GM12891 (cell line): ENCODE measurements at places on chromosomes 3 and 15.
A peak's percentile ranks its signal among the peaks of the same experiment; 100 is the strongest.

GRCh38 chr3:60578936-60579335 is 672.3 kb downstream of the FHIT start:
- DNase-seq = no peak

DNA sequence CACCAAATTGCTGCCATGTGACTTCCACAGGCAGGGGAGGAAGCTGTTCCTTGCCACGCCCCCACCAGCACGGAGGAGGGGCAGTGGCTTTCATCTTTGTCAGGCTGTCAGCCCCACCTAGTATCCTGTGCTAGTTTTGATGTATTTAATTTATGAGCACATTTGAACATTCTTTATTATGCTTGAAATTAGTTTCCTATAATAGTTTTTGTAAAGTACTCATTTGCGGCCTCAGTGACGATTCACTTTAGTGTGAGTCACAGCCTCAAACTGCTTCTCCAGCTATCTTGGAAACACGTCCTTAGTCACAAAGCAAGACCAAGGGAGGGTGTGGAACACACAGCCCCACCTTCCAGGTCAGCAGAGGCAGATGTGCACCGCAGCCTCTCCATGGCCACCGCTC is 239.9 kb upstream of the ATP10A start:
- DNase-seq = no peak

- no peak for DNase-seq
These were observed 13.6 kb downstream of the ZBTB47 start for GRCh38 chr3:42667096-42667522.

- no peak for DNase-seq
These were observed 6.9 kb downstream of the INAFM2 start for GRCh38 chr15:40330368-40330836.

- no peak for DNase-seq
These were observed 165.8 kb upstream of the SLC2A2 start for GRCh38 chr3:171192176-171192854.

GRCh38 chr15:57387564-57388076 is 11.3 kb downstream of the CGNL1 start:
- DNase-seq = no peak

- no peak for DNase-seq
These were observed 10.7 kb upstream of the KLHL25 start for GRCh38 chr15:85805420-85805819.

GRCh38 chr15:26970712-26971210 is at the start of gene GABRG3:
GABRG3 (plus strand) TSS chr15:26971181.
- DNase-seq = no peak

DNA sequence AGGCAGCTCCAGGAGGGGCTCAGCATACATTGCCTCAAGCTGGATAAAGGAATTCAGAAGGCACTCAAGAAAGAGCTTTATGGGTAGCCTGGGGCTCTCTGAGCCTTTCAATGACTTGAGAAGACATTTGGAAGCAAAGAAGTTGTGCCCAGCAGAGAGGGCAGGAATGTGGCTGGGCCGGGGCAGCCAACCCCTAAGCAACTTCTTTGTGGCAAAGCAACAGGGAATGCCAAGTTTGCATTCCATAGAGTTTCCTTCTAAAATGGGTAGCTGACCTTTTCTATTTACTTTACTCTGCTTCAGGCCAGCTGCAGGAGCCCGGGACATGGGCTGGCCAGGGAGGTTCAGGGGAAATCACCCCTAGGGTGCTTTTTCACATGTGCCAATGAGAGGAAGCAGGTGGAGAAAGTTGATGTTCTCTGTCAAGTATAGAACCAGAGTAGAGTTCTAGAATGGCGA is 45.6 kb downstream of the CCDC12 start:
- no peak for DNase-seq

DNA sequence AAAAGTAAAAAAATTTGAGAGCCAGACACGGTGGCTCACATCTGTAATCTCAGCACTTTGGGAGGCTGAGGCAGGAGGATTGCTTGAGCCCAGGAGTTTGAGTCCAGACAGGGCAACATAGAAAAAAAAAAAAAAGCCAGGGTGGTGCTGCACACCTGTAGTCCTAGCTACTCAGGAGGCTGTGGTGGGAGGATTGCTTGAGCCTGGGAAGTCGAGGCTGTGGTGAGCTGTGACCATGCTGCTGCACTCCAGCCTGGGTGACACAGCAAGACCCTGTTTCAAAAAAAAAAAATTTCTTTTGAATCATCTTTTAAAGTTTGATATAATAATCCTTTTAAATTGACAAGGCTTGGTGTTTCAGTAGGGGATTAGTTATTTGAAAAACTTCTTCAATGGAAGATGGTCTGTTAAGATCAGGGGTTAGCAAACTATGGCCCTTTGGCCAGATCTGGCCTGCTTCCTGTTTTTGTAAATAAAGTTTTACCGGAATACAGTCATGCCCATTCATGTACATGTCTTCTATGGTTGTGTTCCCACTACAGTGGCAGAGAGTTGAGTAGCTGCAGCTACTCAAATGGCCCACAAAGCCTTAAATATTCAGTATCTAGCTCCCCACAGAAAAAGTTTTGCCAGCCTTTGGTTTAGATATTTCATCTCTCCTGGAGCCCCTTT is 28.9 kb downstream of the CDAN1 start:
- no peak for DNase-seq

DNA sequence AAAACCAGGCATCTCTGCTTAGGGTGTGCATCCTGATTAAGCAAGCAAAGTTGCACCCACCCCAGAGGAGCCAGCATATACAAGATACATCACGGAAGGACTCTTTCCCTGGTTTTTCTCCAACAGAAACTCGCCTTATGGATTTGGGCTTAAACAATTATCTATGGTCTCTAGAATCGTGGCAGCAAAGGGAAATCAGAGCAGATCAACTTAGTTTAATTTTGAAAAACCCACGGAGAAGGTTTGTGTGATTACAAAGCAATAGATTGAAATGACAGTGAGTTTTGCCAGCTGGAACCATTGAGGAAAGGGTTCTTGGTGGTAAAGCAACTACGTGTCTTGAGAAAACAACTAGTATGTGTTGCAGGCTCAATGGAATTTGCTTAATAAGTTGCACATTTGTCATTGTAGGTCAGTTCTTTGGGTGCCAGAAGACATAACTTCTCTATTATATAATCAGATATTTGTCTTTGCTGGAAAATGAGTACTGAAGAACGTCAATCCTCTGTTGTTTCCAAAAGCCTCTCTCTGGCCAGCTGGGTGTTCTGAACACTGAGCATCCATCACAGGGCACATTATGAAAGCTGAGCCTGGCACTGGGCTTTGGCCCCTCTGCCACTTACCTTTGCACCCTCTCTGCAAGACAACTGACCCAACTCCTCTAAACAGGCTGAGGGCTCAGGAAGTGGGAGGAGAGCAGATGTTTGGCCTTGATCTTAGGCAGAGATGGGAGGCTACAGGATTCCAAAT is 75.7 kb upstream of the FBN1 start:
- no peak for DNase-seq

DNA sequence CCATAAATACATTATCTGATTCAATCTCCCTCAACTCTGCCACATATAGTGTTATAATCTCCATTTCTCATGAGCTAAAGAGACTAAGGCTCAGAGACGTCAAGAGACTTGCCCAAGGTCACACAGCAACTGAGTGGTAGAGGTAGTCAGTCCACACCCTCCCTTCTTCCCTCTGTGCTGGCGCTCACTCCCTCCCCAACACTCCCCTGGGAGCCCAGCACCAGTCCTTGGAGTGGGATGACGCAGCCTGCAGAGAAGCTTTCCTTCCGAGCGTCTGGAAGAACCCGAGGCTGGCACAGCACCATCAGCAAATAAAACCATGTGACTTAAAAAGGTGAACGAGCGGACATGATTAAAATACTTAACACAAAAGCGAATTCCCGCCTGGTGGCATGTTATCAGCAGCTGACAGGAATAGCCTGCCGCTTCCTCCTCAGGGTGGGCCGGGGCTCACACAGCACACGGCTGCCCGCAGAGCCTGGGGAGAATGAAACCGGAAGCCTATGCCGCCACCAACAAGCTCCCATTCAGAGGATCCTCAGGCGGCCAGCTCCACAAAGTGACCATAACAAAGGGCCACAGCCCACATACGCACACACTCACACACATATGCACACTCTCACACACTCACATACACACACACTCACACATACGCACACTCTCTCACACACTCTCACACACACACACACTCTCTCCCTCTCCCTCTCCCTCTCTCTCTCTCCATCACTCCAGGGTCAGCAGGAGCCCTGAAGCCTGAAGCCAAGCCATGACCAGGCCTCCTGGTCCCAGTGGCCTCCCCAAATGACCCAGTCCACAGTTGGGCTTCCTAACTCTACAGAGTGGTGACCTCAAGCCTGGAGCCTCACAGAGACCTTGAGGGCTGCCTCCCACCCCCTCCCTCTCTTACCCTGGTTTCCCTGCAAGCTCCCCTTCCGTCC is 120.5 kb downstream of the XXYLT1 start:
- no peak for DNase-seq

DNA sequence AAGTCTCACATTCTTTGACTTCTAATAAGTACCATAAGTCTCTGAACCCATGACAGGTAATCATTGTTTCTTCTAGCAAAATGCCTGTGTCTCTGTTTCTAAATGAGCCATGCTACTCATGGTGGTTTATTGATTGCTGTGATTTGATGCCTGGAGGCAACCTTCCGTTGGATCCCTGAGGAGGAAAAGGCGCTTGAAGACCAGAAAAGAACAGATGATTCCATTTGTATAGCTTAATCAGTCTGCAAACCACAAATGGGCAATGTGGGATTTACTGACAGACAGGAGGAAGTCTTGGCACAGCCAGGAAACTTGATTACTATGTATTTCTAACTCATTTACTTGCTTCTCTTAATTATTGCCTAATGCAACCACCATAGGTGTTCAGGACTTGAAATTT is 103.1 kb upstream of the MRPL3 start:
- no peak for DNase-seq

DNA sequence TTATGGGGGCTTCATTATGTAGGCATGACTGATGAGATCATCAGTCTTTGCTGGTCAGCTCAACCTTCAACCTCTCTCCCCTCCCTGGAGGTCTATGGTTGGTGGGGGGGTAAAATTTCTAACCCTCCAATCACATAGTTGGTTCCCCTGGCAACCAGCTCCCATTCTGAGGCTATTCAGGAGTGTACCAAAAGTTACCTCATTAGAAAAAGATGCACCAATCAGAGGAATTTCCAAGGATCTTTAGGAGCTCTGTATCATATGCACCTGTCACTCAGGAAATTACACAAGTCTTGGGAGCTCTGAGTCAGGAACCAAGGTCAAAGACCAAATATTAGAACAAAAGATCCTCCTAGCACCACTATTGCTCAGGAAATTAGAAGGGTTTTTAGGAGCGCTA is 21.4 kb upstream of the LEO1 start:
- DNase-seq = no peak

DNA sequence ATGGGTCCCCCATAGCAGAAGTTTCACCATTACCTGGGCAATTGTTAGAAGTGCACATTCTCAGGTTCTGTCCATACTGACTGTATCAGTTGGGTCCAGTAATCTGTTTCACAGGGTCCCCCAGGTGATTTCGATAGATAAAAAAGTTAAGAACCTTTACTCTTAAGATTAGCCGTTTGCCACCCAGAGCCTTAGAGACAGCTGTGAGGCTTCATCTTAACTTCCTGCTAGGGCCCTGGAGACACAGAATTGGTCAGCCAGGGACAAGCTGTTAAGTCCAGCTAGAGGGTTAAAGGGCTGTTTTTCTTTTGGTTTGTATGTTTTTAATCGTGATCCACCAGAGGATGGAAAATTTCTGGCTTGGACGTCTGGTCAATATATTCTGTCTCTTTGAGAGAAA is 6.7 kb downstream of the FAM162A start:
- no peak for DNase-seq

- peak; percentile 62 for DNase-seq
These were observed 109.2 kb downstream of the EPHB1 start for GRCh38 chr3:134904241-134904771.

- DNase-seq = no peak
These were observed 39.9 kb downstream of the EEFSEC start for GRCh38 chr3:128193168-128193567.

DNA sequence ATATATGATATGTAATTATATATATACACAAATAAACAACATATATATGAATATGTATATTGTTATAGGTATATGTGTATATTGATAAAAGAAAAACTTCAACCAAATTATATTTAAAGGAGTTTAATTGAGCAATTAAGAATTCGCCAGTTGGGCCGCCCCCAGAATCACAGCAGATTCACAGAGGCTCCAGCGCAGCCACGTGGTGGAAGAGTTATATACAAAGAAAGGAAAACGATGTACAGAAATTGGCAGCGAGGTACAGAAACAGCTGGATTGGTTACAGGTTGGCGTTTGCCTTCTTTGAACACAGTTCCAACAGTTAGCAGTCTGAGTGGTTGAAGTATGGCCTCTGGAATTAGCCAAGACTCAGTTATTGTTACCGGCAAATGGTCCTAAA is 137.3 kb upstream of the SLC24A5 start:
- DNase-seq = no peak

GRCh38 chr3:119408243-119408950 is 55.0 kb downstream of the TMEM39A start:
- no peak for DNase-seq

GRCh38 chr3:181715571-181716340 is 4.0 kb downstream of the SOX2 start:
- DNase-seq = no peak

DNA sequence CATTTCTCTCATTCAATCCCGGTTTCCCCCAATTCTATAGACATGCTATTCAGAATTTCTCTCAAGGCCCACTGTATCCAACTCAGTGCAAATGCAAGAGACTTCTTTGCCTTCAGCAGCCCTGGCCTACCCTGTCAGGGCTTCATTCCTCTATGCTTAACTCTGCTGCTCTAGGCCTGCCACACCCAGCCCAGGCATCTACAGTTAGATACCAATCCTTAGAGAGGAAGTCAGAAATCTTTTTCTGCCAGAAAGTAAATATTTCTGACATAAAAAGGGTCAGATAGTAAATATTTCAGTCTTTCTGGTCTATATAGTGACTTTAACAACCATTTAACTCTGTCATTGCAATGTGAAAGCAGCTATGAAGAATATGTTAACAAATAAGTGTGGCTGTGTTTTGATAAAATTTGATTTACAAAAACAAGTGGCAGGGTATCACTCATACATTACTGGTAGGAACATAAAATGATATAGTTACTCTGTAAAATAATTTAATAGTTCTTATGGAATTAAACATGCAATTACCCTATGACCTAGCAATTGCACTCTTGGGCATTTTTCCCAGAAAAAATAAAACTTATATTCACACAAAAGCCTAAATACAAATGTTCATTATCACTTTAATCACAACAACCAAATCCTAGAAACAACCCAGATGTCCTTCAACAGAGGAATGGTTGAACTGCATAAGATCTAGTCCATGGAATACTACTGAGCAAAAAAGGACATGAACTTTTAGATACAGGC is 942.0 kb downstream of the SQOR start:
- no peak for DNase-seq

- DNase-seq = peak; percentile 55
These were observed 27.3 kb downstream of the CEP19 start for GRCh38 chr3:196684548-196685407.

DNA sequence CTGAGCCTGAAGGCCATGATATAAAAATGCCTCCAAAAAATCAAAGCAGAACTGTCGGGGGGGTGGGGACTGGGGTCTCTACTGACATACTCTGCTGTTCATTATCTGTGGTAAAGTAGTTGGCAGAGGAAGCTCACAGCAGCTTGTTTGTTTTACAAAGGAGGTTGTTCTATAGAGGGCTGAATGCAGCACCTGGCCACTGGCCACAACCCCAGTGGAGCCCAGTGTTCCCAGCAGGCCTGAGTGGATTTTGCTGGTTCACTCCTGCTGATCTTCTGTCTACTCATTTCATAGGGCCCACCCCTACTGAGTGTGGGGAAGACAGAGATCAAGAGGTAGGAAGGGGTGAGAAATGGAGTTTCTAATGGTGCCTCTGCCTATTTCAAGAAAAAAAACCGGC is 125.5 kb downstream of the DIPK2A start:
- no peak for DNase-seq

- no peak for DNase-seq
These were observed 546.8 kb upstream of the EPHA6 start for GRCh38 chr3:96267577-96267976.
